Vagina (tissue), 2 donors: ENCODE measurements at places on chromosomes 1 and 21.
A peak's percentile ranks its signal among the peaks of the same experiment; 100 is the strongest.

GRCh38 chr1:109969146-109969829 is 15.3 kb upstream of the AHCYL1 start:
- H3K27ac ChIP-seq, result no peak overlapping the region
- no peak overlapping the region for H3K4me3 ChIP-seq
- no peaks in the 10 kb centered on the region for H3K27me3 ChIP-seq
- no peak for DNase-seq

DNA sequence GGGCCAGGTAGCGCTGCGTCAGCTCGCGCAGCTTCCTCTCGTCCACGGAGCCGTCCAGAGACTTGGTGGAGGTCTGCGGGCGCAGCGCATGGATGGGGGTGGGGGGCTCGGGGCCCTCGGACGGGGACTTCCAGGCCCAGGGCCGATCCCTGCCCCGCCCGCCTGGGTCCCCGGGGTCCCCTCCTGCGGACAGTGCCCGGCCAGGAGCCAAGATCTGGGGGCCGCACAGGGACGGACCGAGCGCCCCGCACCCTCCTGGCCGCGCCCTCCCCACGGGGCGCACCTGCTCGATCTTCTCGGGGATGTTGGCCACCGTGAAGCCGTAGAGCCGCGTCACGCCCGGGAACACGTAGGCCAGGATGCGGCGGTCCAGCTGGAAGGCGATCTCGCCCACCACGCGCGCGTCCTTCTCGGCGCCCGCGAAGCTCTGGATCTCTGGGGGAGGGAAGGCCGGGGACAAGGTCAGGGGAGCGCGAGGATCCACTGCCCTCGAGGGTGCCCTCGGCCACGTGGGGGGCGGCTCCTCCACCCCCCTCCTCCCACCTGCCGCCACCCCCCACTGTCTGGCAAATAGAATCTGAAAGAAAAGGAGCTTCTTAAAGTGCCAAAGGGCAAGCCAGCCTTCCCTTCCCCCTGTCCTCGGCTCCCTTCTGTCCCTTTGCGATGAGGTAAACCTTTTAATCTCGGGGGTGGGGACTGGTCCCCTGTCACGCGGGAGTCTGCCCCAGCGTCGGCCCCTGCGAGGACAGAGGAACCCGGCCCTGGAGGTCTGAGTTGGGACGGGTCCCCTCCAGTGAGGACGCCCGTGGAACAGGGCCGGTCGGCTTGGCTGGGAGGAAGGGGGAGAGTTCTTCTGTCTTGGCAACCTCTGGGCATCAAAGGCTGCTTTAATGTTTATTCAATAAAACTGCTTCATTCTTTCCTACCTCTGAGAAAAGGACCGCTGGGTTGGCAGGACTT is 6.5 kb upstream of the FTCD start:
- peaks cover 4% of the 10 kb centered on the region for H3K36me3 ChIP-seq
- H3K4me1 ChIP-seq, result no peaks in the 10 kb centered on the region
- no peak overlapping the region for H3K27ac ChIP-seq
- no peaks in the 10 kb centered on the region for H3K27me3 ChIP-seq
- no peak overlapping the region for H3K4me3 ChIP-seq

DNA sequence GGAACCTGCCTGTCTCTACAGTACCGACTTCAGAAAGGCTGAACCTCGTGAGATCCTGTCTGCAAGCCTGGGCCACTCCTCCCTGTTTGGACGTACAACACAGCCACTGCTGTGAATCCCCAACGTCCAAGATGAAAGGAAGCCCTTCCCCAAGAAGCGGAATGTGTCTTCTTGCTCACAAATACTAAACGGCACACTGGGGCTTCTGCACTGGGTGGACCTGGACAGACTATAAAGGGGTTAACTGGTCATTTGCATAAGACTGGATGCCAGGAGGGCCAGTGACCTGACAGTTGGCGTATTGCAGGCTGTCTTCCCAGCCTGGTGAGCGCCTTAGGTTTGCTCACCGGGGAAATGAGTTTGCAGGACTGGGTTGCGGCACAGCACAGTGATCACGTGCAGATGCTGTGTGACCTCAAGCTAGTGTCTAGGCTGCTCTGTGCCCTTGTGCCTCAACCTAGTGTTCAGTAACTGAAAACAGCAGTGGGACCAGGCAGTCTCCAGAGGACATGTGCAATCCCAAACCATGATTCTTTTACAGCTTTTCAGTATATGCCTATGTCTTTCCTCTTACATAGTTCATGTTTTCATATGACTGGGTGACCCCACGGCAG is 19.5 kb upstream of the AJAP1 start:
- H3K36me3 ChIP-seq, result no peaks in the 10 kb centered on the region
- no peak overlapping the region for H3K27ac ChIP-seq
- H3K4me3 ChIP-seq, result no peak overlapping the region
- no peaks in the 10 kb centered on the region for H3K27me3 ChIP-seq
- no peak for DNase-seq

DNA sequence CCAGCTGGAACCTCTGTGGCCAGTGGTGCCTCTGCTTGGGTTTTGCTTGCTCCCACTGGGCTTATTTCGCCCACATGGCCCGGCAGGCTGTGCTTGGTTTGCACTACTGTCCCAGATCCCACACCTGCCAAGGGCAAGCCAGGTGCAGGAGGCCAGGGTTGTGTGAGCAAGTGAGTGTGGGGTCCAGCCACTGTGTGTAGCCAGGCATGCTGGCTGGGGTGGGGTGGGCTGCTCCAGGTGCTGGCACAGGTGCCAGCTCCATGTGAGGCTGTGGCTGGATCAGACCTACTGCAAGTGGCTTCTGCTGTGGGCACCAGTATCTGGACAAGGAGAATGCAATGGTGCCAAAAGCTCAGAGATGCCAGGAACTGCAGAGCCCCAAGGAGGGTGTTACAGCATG is 28.5 kb downstream of the RYR2 start:
- H3K27me3 ChIP-seq, result no peaks in the 10 kb centered on the region
- no peak overlapping the region for H3K4me3 ChIP-seq
- H3K36me3 ChIP-seq, result no peaks in the 10 kb centered on the region
- H3K4me1 ChIP-seq, result no peaks in the 10 kb centered on the region
- no peak for DNase-seq

GRCh38 chr1:65946960-65947359 is 154.3 kb downstream of the PDE4B start:
- H3K4me3 ChIP-seq, result no peak overlapping the region
- DNase-seq, result no peak
- peaks cover 10% of the 10 kb centered on the region for H3K4me1 ChIP-seq
- no peak overlapping the region for H3K27ac ChIP-seq
- no peaks in the 10 kb centered on the region for H3K36me3 ChIP-seq

- DNase-seq, result no peak
- no peaks in the 10 kb centered on the region for H3K27me3 ChIP-seq
- no peak overlapping the region for H3K4me3 ChIP-seq
- no peaks in the 10 kb centered on the region for H3K36me3 ChIP-seq
- H3K27ac ChIP-seq, result peak overlapping the region; percentile 87
Observed at GRCh38 chr1:16247441-16247840, 10.5 kb upstream of the CPLANE2 start.

- DNase-seq, result no peak
- H3K4me3 ChIP-seq, result peak overlapping the region; percentile 45
- H3K27ac ChIP-seq, result peak overlapping the region; percentile 90
- H3K36me3 ChIP-seq, result no peaks in the 10 kb centered on the region
- no peaks in the 10 kb centered on the region for H3K27me3 ChIP-seq
Observed at GRCh38 chr1:113980110-113980509, 836 bp downstream of the OLFML3 start.
